ENCODE measurements at places on chromosomes 4 and X.

- no peak for DNase-seq
Measured at GRCh38 chr4:7132730-7133582, 59.4 kb upstream of the SORCS2 start.

DNA sequence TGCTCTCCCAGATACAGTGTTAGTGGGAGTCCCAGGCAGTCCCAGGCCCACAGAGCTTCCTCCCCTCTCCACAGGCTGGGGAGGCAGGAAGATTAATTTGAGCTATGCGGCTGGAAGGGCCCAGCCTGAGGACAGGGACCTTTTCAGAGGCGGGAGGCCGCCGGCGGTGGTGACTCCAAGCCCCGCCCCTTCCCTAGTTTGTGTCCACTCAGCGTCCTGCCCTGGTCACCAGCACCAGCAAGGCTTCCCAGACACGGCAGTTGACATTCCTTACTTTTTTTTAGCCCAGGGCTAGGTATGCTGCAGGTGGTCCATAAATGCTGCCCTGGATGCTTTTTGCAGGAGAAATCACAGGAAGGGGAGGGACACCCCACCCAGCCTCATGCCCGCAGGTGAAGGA lies 67.7 kb upstream of the LRPAP1 start:
- DNase-seq: no peak

- DNase-seq: no peak
Measured at GRCh38 chrX:22060415-22061280, 28.5 kb downstream of the PHEX start.

GRCh38 chr4:2977211-2978088 lies 14.1 kb downstream of the GRK4 start:
- no peak for DNase-seq

DNA sequence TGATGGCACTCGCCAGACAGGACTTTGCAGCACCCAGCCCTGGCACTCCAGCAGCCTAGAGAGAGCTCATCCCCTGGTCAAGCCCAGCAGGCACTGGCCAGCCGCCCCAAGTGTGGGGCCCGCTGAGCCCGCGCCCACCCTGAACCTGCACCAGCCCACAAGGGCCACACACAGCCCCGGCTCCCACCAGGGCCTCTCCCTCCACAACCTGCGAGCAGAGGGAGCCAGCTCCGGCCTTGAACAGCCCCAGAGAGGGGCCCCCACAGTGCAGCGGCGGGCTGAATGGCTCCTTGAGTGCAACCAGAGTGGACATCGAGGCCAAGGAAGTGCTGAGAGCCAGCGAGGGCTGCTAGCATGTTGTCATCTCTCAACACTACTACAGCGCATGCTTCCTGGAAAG lies 34.4 kb upstream of the DEFB131A start:
- no peak for DNase-seq

- DNase-seq: no peak
Measured at GRCh38 chr4:64271601-64272081, 137.6 kb downstream of the TECRL start.

DNA sequence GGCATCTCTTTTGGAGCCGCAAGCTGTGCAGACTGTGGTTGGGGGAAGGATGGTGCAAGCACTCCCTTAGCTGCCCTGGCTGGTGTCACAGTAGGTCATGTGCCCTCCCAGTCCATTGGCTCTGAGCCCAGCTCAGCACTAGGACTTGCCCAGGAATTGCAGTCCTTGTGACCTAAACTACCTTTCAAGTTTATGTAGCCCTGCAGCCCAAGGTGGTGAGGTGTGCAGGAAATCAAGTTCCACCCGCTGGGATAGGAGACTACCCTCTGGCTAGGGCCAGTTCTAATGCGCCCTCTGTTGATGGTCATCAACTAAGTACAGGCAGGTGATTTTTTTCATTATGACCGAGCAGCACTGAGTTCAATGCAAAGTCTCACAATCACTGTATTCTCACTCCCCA lies 335.2 kb downstream of the UBE2NL start:
- DNase-seq: no peak

DNA sequence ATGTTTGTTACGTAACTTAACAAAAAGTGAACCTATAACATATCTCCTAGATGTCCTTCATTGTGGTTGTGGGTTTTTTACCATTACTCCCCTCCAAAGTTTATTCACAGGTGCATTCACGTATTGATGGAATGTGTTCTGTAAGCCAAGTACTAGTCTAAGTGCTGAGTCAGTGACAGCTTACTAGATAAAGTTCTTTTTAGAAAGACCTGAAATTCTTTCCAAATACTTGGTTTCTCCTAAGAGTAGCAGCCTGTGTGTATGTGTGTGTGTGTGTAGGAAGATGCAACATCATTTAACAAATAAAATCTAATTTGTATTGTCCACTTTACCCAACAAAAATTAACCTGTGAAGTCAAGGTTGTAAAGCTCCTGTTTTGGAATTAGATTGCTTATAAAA lies 22.1 kb downstream of the NAP1L5 start:
- DNase-seq: no peak

- no peak for DNase-seq
Measured at GRCh38 chrX:118847676-118848075, 24.1 kb downstream of the ZCCHC12 start.

- no peak for DNase-seq
Measured at GRCh38 chr4:110636680-110637407, 14.0 kb upstream of the PITX2 start.

- no peak for DNase-seq
Measured at GRCh38 chr4:28832444-28832843, 1887.7 kb upstream of the PCDH7 start.
